ENCODE measurements at places on chromosomes 13 and 19.
A peak's percentile ranks its signal among the peaks of the same experiment; 100 is the strongest.

DNA sequence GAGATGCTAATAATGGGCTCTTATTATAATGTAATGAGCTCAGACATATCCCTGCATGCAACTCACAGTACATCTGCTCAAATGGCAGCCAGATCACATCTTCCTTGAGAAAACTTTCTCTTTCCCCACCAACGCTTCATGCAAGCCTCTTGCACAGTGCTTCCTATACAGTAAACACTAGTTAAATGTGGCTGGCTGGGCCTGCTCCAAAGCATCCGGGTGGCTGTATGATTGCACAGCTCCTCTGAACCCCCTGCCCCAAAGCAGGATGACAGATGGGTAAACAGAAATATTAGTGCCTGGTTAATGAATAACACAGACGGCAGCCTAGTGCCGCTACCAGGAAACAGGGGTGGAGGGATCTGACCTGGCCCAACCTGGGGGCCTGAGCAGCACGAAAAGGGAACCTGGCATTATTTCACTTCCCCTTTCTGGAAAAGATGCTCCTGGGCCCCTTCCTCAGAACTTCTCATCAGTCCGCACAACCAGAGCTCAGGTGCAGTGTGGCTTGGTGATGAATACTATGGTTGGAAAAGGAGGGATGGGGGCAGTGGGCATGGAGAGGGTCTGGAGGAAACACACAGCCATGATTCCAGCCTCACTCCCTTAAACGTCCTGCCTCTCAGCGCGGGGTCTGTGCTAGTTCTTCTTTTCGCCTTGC lies 10.8 kb downstream of the FFAR2 start:
- no peak for DNase-seq

GRCh38 chr19:31575846-31576335 lies 226.7 kb upstream of the TSHZ3 start:
- DNase-seq, result no peak

DNA sequence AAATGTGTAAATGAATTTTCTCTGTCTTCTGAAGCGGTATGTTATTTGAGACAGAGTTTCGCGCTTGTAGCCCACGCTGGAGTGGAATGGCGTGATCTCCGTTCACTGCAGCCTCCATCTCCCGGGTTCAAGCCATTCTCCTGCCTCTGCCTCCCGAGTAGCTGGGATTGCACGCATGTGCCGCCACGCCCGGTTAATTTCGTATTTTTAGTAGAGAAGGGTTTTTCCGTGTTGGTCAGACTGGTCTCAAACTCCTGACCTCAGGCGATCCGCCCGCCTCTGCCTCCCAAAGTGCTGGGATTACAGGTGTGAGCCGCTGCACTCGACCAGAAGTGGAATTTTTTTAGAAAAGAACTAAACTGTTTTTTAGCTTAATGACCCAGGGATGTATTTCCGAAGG lies 3.4 kb upstream of the ZNF808 start:
- no peak for DNase-seq

- no peak for DNase-seq
Observed at GRCh38 chr19:41626278-41626677, 596 bp downstream of the CEACAM4 start.

GRCh38 chr13:44197791-44198770 lies 175.5 kb upstream of the SERP2 start:
- DNase-seq, result peak; percentile 18

DNA sequence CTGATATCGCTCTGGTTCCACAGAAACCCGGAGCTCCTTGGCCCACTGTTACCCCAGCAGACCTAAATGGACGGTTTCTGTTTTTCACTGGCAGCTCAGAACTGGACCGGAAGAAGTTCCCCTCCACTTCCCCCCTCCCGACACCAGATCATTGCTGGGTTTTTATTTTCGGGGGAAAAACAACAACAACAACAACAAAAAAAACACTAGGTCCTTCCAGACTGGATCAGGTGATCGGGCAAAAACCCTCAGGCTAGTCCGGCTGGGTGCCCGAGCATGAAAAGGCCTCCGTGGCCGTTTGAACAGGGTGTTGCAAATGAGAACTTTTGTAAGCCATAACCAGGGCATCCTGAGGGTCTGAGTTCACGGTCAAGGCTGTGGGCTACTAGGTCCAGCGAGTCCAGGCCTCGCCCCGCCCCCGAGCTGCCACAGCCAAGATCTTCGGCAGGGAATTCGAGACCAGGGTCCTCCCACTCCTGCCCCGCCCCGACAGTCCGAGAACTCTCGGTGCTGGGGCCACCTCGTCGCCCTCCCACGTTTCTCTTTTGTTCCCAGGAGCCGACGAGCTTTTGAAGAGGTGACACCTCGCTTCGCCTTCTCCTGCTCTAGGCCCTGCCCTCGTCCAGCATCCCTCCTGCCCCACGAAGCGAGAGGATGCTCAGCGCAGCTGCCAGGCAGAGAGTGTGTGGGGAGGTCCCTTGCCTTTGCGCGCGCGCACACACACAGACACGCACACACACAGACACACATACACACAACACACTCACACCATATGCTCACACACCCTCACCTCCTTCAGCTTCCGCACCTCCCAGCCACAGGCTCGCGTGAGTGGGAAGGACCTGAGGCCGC lies 8.8 kb downstream of the ZIC2 start:
- no peak for DNase-seq

DNA sequence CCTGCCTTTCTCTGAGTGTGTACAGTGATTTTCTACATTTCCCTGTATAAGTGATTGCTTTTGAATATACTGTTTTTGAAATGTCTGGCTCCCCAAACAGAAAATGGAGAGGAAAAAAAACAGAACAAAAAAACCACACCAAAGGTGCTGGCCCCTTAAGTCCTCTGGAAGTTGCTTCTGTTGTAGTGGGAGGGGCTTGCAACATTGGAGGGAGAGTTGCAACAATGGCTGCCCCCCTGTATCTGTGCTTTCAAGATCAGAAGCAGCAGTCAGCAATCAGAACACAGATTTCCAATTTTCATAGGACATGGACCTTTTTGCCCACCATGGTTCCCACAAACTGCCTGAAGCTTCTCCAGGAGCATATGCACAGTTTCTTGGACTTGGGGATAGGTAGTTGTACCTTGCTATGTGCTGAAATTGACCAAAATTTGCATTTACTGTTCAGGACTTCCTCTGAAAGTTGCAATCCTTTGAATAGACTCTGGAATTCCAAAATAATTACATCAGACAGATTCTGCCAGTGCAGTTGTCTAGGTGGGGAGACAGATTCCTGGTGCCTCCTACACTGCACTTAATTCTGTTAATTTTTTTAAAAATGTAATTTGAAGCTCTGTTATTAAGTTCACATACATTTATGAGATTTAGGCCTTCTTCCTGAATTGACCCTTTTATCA lies 13.8 kb downstream of the BIVM start:
- no peak for DNase-seq

GRCh38 chr13:96141032-96141431 lies 51.1 kb downstream of the HS6ST3 start:
- DNase-seq, result no peak

DNA sequence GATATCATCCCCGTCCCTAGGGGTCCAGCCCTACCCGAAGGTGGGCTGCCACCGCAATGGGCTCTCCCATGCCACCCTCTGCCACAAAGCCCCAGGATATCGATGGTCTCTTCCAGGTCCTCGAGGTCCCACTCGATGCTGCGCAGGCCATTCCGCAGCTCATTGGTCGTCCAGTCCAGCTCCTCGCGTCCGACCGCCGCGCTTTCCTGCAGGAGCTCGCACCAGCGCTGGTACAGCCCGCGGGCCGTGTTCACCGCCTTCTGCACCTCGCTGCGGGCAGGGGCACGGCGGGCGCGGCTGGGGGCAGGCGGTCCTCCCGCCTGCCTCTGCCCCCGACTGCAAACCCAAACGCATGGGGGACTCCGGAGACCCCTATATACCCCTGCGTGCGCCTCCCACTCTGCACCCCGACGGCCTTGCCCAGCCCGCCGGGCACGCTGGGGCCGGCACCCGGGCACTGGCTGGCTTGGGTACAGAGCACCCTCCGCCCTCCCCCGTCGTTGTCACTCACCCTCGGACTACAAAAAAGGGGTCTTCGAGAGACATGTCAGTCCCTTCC lies 468 bp downstream of the STX10 start:
- DNase-seq, result peak; percentile 40

Data from activated naive CD4-positive, alpha-beta T cell treated with Interleukin-2 at 50 U/mL for 16 hours (primary cell).